GM23248 (cell line): ENCODE measurements at places on chromosomes 1 and 21. TPM values are rescaled to one million over a fixed set of nuclear protein-coding genes. Genes with fewer than 3 reads are reported as not detected.
A peak's percentile ranks its signal among the peaks of the same experiment; 100 is the strongest.

DNA sequence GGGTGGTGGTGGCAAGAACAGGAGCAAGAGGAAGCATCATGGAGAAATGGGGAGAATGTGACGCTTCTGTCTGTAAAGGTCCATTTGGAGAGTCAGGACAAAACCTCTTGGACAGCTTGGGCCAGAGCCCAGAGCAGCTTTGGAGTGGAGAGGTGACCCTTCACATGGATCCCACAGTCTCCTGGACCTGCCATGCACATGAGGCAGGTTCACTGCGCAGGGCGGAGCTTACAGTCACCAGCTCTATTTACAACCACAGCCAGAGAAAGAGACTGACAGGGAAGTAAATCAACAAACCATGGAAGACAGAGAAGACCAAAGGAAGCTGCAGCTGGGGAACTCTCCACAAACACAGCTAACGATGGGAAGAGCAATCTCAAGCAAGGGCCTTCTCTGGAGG, 828 bp upstream of the RGS8 start:
- DNase-seq: no peak

- DNase-seq: peak; percentile 93
Observed at GRCh38 chr1:98323388-98323787, 338.1 kb upstream of the SNX7 start.

The TPTE gene
- not detected in 2 replicates for total RNA-seq

The MPZ gene
- total RNA-seq: 0.11 TPM in 1 of 2 replicates, not detected in the other

DNA sequence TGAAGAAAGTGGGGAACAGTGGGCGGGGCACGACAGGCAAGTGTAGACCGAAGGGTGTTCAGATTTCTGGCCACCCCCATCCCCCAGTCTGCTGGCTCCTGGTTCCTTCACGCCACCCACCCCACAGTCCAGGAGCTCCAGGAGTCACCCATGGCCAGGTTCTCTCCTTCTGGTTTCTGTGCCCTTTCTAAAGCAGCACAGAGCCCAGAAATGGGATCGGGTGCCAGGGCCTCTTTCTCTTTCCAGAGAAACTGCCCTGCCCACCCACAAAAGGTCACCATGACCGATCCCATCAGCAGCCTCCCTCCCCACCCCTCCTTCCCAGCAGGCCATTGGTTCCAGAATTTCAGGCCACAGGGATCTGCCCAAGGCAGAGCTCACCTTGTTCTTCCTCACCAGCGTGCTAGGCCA, 3.2 kb upstream of the CELSR2 start:
- no peak for DNase-seq

DNA sequence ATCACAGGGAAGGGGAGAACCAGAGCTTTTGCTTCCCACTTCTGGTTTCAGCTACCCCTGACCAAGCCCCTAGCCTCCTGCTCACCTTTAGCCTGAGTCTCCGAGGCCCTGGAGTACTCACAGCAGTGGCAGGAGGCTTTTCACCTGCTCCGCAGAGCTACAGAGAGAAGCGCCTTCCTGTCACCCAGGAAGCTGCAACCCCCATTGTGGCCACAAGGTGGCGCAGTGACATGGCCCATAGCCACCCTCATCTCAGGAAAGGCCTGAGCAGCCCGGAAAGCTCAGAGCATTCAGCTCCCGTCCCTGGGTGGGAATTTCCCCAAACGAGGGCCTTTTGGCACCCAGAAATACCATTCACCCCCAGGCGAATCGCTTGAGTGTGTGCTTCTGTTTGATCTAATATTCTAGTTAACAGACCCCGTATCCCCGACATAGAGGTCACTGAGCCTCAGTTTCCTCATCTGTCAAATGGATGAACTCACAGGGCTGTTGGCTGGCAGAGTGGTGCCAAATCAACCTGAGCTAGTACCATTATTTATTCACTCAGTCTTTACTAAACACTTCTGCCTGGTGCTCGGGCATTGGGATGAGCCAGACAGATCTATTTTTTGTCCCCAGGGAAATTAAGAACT, 25.3 kb downstream of the A3GALT2 start:
- DNase-seq: peak; percentile 85

- no peak for DNase-seq
Observed at GRCh38 chr1:226350519-226350865, 41.5 kb upstream of the LIN9 start.

DNA sequence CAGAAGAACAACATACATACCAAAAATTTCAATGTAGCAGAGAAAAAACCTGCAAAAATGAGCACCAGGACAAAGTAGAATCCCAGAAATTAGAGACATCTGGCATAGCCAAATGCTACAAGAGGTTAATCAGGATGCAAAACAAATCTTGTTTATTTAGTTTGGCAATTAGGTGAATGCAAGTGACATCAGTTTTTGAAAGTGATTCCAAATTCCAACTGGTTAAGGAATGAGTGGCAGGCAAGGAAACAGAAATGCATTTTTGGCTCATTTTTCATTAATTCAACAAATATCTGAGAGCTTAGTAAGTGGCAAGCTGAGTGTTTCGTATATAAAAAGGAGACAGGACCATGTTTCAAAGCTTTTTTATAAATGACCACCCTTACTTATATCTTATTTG, 21.3 kb downstream of the SCAF4 start:
- DNase-seq: peak; percentile 74

DNA sequence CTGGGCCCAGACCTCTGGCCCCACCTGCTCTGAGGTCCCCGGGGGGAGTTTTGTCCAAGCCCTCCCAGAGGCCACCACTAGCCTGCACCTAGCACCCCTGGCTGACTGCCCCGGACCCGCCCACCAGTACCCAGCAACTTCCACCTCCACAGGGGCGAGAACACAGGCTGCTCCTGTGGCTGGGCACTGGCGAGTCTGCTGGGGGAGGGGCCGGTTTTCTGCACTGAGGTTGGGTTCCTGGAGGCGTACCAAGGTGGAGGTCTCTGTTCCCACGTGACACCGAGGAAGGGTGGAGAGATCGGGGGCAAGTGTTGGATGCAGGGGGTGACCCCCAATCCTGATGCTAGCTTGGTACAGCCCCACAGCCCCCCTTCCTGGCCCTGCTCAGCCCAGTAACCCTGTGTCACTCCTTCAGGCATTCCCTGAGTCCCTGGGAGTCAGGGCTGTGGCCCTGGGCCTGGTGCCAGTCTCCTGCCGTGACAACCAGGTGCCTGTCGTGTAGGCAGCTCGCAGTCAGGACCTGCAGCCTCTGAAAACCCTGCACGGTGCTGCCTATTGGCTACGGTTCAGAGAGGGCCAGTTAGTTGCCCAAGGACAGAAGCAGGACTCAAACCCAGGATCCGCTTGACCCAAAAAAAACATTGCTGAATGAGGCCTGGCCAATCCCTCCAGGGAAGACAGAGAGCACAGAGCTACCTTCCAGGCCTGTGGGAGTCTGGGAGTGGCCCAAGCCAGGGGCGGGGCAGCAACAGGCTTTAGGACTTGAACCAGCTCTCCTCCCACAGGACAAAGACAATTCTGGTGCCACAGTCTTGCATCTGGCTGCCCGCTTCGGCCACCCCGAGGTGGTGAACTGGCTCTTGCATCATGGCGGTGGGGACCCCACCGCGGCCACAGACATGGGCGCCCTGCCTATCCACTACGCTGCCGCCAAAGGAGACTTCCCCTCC, 3.1 kb downstream of the ESPN start:
- DNase-seq: no peak

The OR2T2 gene
- total RNA-seq: not detected in 2 replicates

DNA sequence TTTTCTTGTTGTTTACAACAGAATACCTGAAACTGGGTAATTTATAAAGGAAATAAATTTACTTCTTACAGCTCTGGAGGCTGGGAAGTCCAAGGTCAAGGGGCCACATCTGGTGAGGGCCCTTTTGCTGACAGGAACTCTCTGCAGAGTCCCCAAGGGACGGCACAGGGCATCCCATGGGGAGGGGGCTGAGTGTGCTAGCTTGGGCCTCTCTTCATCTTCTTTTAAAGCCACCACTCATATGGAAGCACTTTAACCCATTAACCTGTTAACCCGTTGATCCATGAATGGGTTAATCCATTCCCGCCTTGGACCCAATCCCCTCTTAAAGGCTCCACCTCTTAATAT, 76.3 kb downstream of the OBSCN start:
- no peak for DNase-seq

The CALML6 gene
- total RNA-seq: 0.11 and 0.51 TPM in 2 replicates

The OR2L5 gene
- not detected in 2 replicates for total RNA-seq

DNA sequence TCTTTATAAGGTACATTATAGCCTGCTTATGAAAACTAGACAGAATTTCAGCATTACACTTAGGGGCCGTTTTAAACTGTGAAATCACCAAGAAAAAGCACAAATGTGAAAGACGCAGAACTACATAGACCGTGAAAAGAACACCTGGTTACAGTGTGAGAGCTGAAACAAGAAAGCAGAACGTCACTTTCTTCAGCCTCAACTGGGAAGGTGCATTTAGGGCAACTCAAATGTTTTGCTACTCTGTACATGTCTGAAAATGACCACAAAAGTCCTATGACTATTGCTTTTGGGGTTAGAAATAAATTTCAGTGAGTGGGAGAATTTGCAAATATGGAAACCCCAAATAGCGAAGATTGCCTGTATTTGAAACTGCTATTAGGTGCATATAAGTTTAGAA, 268.7 kb downstream of the OLFM3 start:
- no peak for DNase-seq

- peak; percentile 19 for DNase-seq
Observed at GRCh38 chr1:161019751-161020495, 1.0 kb downstream of the F11R start.

DNA sequence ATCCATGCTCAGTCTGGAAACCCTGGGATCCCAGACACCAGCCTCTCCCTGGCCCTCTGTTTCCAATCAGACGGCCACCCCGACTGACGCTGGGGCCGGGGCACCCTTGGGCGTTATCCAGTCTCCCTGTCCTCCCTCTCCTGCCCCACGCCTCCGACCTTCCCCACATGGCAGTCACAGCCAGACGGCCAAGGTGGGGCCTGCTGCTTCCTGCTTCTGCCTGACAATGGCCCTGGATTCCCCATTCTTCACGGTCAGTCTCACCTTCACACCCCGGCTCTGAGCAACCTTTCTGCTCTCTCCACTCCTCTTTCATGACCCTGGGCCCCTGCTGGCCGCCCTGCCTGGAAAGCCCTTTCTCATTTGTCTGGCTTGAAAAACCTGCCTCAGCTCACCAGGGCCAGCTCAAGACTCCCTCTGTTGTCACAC, 6.6 kb downstream of the GNG4 start:
- no peak for DNase-seq

DNA sequence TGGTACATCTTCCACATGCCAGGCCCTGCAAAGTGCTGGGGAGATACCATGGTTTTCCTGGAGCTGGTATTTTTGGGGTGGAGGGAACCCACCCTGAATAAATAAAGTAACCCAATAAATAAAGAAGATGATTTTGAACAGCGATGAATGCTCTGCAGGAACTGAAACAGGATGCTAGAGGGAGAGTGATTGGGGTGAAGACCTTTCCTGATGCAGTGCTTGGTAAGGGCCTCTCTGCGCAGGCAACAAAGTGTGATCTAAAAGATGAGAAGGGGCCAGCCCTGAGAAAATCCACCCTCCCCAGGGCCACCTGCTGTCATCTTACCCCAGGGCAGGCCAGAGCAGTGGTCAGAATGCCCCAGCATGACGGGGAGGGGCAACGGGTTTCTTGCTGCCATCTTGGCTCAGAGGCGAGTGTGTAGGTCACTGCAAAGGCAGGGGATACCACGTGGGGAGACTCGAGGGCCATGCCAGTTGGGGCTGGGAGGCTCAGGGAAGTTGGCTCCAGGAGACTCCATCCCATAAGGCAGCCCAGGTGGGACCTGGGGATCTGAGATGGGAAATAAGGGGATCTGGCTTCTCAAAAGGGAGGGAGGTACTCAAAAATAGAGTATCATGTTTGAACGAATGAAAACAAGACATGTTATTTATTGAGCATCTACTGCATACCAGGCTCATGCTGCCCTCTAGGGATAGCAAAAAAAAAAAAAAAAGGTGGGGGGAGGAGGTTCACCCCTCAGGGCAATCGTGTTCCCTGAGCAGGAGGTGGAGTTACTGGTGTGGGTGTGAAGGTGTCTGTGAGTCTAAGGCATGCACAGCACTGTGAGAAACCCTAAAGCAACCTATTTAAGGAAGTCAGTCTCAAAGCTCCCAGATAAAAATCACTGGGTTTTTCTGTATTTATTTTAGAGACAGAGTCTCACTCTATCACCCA, 2.8 kb downstream of the SRARP start:
- peak; percentile 60 for DNase-seq

The APCS gene
- not detected in 2 replicates for total RNA-seq

The CORT gene
- total RNA-seq: 0.22 TPM in 1 of 2 replicates, not detected in the other

The MRTO4 gene
- total RNA-seq: 26.9 and 37.1 TPM in 2 replicates

The OPRD1 gene
- total RNA-seq: not detected in 2 replicates

DNA sequence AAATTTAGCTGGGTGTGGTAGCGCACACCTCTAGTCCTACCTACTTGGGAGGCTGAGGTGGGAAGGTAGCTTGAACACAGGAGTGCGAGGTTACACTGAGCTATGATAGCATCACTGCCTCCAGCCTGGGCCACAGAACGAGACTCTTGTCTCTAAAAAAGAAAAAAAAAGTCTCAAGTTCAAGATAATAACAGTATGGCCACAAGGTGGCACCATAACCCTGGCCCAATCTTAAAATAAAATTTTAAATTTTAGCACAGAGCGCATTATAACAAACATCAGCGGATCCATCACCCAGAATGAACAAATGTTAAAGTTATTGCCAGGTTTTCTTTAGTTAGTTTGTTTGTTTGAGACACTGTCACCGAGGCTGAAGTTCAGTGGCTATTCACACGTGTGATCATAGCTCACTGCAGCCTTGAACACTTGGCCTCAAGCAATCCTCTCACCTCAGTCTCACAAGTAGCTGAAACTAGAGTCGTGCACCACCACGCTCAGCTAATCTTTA, 2.9 kb upstream of the HTR6 start:
- DNase-seq: peak; percentile 69

- peak; percentile 98 for DNase-seq
Observed at GRCh38 chr1:156126043-156126629, 11.6 kb downstream of the LMNA start.

The SYDE2 gene
- total RNA-seq: 4.8 and 6.7 TPM in 2 replicates

DNA sequence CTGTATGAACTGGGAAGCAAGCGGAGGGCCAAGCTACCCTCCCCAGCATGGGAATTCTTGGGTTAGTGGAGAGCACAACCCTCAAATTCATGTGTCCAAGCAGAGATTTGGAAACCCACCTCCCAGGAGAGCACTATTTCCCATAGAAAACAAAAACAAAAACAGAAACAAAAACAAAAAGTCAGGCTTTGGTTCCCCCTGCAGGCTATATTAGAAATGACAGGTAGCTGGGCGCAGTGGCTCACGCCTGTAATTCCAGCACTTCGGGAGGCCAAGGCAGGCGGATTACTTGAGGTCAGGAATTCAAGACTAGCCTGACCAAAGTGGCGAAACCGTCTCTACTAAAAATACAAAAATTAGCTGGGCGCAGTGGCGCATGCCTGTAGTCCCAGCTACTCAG, 10.8 kb downstream of the MINDY1 start:
- DNase-seq: peak; percentile 61

DNA sequence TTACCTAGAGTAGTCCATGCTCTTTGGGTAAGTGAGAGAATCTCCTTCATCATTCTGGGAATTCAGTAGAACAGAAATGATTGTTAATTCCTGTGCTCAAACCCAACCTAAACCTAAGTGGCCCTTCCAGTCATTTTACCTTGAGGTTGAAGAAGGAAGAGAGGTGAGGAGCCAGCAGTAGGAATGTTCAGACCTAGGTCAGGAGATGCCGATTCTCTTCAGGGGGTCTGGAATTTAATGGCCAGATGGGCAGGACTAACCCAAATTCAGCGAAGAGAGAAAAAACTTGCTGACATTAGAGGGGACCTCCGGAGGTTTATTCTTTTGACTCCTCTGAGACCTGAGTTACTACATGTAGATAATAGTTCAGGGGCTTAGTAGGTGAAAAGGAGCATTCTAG, 16.5 kb upstream of the OR2B11 start:
- no peak for DNase-seq

GRCh38 chr1:172390683-172391551, 29.6 kb upstream of the C1orf105 start:
- peak; percentile 81 for DNase-seq

GRCh38 chr1:38628241-38628640, 231.3 kb downstream of the RRAGC start:
- no peak for DNase-seq

The CATSPERE gene
- total RNA-seq: 1.0 and 1.2 TPM in 2 replicates
